Activated CD4-positive, alpha-beta T cell treated with anti-CD3 and anti-CD28 coated beads, Interleukin-2, amount 50 U/mL, for 16 hours (primary cell): ENCODE measurements at places on chromosomes 2 and 18.

DNA sequence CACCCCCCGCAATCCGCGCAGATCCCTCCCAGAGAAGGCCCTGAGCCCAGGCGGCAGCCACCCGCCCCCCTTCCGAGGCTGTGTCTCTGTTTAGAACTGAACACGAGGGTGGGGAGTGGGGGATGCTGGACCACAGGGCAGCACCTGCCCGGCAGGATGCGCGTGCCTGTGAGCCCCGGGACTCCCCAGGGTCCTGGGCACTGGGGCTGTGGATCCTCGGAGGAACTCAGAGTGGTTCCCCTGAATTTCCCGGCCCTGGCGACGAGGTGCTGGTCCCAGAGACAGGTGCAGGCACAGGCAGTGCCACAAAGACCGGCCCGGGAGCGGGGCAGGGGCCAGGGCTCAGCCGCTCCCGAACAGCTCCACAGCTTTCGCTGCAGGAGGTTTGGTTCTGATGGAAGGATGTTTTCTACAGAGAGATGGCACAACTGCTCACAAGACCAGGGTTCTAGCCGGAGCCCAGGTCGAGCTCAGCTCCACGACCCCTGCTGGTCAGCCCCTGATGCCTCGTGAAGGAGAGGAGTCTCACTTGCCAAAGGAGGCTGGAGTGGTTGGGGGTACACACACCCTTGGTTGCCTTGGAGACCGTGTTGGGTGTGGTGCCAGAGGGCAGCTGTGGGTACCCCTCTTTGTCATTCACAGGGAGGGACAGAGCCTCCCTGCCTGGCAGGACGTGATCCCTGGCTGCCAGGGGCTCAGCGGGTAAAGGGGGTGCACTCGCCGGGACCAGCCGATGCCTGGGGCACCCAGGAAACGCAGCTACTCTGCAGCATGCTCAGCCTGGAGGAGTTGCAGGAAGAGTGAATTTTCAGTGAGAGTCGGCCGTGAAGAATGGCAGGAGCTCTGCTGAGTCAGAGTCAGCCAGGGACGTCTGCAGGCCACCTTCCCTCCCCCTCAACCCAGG, 4.4 kb upstream of the NEU4 start:
- no peak for DNase-seq

DNA sequence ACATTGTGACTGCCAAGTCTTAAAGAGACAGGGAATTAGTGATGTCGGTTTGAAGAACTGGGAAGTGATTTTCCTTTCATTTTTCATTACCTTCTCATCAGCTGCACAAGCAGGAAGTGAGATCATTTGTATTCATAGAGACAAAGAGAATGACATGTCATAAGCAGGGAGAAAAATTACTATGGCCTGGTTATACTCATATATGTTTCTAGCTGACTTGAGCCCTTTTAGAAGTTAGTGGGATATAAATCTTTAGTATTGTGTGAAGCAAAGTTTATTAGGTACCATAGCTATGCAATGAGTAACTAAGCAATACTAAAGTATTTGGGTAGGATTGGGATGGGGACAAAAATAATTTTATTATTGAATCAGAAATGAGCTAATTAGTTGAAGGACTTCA, 284.1 kb downstream of the PID1 start:
- no peak for DNase-seq

DNA sequence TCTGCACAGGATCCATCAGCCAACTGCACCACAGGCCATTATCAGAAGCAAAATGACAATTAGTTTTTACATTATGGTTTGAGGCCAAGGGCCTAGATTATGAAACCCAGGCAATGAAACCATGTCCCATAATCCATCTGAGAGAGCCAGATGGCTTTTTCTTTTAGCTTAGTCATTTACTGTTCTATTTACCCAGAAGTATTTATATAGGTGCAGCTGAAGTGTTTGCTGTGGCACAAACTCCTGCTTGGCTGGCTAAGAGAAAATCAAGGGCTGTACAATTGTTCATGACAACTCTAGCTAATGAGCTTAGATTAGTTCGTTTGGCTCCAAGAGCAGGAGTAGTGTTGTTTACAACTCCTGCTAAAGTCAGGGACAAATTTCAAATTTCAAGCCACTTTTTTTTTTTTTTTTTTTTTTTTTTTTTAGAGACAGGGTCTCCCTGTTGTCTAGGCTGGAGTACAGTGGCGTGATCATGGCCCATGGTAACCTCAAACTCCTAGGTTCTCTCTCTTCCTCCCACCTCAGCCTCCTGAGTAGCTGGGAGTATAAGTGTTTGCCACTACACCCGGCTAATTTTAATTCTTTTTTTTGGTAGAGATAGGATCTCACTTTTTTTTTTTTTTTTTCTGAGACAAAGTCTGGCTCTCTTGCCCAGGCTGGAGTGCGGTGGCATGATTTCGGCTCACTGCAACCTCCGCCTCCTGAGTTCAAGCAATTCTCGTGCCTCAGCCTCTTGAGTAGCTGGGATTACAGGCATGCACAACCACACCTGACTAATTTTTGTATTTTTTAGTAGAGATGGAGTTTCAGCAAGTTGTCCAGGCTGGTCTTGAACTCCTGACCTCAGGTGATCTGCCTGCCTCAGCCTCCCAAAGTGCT, 18.4 kb upstream of the REV1 start:
- no peak for DNase-seq

GRCh38 chr2:17878281-17879136, at the start of gene KCNS3:
KCNS3 (plus strand) TSS chr2:17878667; CDS start chr2:17931009, 52,342 bp downstream.
- DNase-seq = no peak

GRCh38 chr2:153967248-153967973, 95.7 kb downstream of the GALNT13 start:
- DNase-seq = no peak

DNA sequence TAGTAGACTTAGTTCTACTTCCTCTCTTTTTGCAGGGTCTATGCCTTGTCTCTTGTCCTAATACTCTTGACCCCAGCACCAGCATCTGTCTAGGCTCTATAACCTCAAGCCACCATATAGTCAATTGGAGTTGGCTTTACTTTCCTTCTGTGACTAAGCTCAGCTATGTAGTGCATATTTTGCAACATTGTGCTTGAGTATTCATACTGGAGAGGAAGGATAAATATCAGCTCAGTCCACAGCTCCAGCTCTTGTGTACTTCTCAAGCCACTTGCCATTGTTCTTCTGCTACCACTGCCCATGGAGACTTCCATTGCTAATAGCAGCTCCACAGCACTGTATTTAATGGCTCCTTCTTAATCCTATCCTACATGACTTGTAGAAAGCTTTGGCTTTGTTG, 35.5 kb upstream of the CD28 start:
- DNase-seq = no peak

DNA sequence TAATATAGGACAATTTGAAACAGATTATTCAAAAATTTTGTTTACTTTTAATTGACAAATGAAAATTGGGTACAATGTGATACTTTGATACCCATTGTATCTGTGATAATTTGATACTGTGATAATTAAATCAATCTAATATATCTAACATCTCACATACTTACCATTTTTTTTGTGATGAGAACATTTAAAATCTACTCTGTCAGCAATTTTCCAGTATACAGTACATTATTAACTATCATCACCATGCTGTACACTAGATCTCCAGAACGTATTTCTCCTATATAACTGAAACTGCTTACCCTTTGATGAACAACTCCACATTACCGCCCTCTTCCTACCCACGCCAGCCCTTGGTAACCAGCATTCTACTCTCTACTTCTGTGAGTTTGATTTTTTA, 139.7 kb upstream of the TFPI start:
- no peak for DNase-seq

GRCh38 chr2:124725187-124725586, 700.1 kb downstream of the CNTNAP5 start:
- DNase-seq = no peak

- DNase-seq = no peak
Measured at GRCh38 chr18:11946756-11947155, 34.6 kb upstream of the IMPA2 start.

- no peak for DNase-seq
Measured at GRCh38 chr2:80057956-80058355, 246.6 kb downstream of the LRRTM1 start.

GRCh38 chr2:54274781-54275242, 18.8 kb upstream of the TSPYL6 start:
- peak; percentile 8 for DNase-seq

DNA sequence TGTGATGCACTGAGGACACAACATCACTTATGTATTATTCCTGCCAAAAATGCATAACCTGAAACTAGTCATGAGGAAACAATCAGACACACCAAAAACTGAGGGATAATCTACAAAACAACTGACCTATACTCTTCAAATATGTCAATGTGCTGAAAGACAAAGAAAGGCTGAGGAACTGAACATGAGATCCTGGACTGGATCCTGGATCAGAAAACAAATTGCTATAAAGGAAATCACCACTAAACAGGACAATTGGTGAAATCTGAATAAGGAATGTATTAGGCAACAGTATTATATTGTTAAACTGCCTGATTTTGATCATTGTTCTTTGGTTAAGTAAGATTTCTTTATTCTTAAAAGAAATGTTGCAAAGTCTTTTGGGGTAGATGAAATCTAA, 28.8 kb downstream of the CUL3 start:
- no peak for DNase-seq

GRCh38 chr2:20675701-20676352, 8.9 kb downstream of the GDF7 start:
- DNase-seq = no peak

DNA sequence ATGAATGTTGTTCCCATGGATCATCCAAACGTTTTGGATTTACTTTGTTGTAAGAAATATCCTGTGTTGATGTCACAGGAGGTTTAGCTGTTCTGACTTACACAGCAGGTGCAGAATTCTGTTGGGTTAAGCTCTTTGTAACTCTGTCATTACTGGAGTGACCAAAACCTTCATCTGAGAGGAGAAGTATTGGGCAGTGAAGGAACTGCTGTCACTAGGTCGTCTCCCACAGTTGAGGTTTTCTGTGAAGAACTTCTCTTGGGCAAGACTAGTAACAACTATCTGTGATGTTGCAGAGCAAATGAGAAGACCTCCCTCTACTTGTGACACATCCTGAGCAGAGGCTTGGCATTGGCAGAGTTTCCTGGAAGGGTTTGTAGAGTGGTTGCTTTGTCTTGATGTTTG, 2.9 kb downstream of the SPTBN1 start:
- no peak for DNase-seq

DNA sequence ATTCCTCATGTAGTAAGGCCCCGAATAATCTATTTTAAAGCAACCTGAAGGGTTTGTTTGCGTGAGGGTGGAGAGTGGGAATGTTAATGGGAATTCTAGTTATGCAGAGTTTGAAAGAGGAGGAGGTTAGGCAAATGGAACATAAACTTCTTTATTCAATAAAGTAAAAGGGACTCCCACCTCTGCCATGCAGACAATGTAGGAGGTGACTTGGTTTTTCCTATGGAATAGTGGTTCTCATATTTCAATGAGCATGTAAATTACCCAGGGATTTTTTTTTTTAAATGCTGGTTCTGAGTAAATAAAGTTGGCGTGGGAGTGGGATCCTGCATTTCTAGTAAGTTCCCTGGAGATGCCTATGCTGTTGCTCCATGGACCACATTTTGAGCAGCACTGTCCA, 367.9 kb downstream of the THSD7B start:
- DNase-seq = no peak

DNA sequence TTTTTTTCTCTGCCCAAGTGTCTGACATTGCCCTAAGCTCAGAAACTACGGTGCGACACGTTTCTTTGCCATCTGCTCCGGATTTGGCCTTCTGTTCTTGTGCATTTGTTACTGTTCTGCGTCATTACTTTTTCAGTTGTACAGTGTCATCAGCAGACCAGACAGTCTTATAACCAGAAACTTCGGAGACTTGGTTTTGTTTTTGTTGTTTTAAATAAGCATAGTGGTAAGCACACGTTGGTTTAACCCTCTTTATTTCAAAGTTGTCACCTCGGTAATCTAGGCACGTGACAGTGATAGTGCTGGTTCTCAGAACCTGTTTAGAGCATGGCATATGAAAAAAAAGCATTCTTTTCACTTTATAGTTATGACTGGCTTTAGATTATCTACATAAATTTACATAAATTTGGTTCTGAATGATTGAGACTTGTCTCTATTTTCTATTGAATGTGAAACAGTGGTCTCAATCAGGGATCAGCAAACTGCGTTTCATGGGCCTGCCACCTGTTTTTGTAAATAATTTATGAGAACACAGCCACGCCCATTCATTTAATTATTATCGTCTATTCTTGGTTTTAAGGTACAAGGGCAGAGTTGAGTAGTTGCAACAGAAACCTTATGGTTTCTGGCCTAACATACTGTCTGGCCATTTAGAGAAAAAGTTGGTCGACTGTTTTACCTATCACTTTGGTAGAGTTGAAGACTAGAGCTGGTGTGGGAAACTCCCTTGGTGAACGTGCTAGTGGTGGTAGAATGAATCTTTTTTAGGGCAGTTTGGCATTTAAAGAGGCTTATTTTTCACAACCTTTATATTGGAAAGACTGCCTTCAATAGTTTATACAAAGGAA, 106.5 kb downstream of the ZNF532 start:
- no peak for DNase-seq

- DNase-seq = no peak
Measured at GRCh38 chr18:27022477-27022876, 157.0 kb upstream of the AQP4 start.

DNA sequence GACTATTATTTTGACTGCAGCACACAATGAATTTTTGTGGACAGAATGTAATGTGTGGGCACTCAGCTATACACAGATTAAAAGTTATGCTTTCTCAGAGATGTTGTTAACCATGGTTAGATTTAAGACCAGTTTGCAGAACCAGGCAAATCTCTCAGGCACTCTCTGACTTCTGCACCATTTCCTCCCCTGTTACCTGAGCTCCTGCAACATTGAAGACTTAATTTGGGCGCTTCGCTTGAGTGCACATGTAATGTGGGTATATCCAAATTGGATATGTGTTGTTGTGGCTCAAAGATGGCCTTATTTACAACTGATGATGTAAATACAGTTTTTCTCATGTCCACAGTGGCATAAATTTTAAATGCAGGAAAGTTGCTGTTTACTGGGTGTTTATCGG, 469.4 kb downstream of the PTPRM start:
- DNase-seq = no peak

DNA sequence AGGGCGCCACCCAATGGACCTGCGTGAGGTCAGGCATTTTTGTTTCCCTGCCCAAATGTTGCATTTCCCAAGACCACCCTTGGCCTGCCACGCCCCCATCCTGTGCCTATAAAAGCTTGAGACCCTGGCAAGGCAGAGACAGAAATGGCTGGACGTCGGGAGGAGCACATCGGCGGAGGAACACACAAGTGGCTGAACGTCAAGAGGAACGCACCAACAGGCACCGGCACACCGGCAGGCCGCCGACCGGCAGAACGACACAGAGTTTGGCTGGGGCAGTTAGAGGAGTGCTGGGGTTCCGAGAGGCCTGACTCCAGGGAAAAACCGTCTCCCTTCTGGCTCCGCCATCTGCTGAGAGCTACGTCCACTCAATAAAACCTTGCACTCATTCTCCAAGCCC, 35.9 kb downstream of the DCDC2C start:
- no peak for DNase-seq
